ENCODE measurements at places on chromosomes 16 and 17.

DNA sequence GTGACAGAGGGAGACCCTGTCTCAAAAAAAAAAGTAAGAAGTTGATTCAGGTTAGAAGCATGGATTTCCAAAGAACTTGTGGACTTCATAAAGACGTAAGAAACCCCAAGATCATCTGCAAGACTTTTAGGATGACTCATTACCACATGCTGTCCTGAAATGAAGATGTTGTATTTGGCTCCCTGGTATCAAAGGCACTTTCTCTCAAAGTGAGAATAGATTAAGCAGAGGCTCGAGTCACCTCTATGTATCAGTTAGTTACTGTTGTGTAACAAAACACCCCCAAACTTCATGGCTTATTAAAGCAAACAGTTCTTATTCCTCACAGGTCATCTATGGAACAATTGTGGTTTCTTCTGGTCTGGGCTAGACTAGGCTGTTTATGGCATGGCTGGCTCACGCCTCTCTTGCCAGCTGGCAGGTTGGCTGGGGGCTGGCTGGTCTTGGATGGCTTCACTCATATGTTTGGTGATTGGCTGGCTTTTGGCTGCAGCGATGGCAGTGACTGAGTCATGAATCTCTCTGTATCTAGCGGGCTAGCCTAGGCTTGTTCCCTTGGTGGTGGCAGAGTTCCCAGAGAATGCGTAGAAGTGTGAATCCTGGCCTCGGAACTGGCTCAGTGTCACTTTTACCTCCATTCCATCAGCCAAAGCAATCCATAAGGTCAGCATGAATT is 60.4 kb upstream of the MSI2 start:
- no peak for DNase-seq

DNA sequence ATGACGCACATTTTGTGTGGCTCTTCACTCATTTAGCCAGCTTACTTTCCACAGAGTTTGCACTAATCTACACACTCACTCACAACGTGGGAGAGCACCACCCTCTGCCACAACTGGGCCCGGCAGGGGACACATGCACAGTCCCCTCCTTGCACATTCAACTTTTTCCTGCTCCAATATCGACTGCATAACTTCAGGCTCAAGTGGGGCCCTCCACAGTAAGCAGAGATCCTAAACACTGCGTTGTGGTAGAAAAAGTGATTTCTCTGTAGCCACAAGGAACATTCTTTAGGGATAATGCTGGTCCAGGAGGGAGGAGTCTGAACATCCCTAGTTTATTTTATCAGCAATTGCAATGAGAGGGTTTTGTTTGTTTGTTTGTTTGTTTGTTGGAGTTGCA is 40.0 kb downstream of the MRPS23 start:
- no peak for DNase-seq

DNA sequence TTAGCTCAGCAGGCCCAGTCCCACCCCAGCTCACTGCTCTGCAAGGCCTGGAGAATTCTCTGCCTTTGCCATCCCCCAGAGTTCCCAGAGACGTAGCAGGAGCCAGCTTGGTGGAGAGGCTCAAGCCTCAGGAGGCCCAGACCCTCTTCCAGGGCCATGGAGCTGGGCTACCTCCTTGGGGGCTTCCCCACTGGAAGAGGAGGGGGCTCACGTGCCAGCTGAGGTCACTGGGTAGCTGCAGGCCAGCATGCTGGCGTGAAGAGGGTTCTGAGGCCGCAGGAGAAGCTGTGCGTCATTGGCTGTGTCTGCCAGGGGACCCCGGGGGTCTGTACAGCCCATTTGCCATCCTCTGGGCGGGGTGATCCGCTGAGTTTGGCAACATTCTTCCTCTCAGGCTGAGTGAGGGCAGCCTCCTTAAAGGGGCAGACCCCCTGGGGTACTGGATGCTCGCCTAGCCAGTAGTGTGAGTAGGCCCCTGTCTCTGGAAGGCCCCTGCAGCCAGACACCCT is 131.6 kb downstream of the RAB11FIP4 start:
- DNase-seq = no peak

DNA sequence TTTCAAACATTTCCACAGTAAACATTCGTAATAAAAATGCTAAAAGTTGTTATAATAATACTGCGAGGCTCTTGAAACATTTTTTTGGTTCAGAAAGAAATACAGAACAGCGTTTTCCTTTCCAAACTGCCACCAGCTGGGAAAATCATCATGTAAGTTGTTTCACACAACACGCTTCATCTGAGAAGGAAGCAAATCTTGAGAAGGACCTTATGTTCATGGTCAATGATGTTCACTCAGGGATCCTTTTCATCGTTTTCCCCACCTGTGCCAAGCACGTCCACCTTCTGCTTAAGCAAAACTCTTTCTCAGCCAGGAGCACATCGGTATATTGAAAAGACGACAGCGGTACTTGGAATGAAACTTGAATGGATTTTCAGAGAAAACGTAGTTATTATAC is 274.5 kb upstream of the ELAC2 start:
- DNase-seq = no peak

Data from Ammon's horn (tissue), 1 donor.